Caki2 (cell line): ENCODE measurements at places on chromosomes 7 and 10.
A peak's percentile ranks its signal among the peaks of the same experiment; 100 is the strongest.

GRCh38 chr7:38245409-38245977 lies 27.9 kb downstream of the TARP start:
- no peak for DNase-seq

- DNase-seq, result peak; percentile 54
Measured at GRCh38 chr7:106736508-106737201, 75.7 kb upstream of the CCDC71L start.

DNA sequence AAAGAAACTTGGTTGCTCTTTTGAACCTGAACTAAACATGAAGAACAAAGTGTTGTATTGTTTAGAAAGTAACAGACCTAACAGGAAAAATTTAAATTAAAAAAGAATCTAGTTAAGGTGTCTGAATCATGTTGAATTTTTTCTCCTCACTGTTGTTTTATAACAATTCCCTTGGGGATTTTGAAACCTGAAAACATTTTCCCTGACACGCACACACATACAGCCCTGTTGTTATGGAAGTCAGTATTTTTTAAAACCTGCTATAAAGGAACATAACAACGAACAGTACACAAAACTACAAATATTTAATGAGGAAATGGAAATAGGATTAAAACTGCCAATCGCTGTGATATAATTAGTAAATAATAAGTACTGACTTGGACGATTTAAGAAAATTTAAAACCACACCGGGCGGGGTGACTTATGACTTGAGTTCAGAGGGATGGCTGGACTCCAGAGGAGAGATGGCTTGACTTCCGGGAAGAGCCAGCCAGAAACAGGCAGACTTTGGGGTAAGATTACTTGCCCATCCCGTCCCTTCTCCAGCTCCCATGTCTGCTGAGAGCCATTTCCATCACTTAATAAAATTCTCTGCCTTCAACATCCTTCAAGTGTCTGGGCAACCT lies 16.2 kb upstream of the SPOCK2 start:
- no peak for DNase-seq

DNA sequence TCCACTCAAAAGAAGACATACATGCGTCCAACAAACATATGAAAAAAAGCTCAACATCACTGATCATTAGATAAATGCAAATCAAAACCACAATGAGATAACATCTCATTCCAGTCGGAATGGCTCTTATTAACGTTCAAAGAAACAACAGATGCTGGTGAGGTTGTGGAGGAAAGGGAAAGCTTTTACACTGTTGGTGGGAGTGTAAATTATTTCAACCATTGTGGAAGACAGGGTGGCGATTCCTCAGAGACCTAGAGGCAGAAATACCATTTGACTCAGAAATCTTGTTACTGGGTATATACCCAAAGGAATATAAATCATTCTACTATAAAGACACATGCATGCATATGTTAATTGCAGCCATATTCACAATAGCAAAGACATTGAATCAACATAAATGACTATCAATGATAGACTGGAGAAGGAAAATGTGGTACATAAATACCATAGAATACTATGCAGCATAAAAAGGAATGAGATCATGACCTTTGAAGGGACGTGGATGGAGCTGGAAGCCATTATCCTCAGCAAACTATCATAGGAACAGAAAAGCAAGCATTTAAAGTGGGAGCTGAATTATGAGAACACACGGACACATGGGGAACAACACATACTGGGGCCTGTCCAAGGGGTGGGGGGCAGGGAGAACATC lies 28.4 kb downstream of the PCDH15 start:
- DNase-seq, result no peak

DNA sequence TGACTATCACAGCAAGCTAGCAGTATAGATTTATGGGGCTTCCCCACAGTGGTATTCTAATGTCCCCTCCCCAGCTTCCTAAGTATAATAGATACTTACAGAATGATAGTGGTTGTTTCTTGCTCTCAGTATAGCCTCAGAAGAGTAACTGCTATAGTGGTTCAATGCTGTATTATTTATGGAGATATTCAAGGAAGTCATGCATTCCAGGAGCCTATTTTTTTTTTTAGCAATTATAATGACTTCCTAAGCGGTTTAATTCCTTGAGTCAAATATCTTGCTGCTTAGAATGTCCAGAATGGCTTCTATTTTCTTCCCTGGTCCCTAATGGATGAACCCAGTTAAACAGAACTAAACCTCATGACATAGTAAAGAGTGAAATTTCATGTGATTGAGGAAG lies 451.5 kb upstream of the SEMA3D start:
- DNase-seq, result no peak

GRCh38 chr7:41491883-41492471 lies 210.9 kb downstream of the INHBA start:
- DNase-seq, result no peak

DNA sequence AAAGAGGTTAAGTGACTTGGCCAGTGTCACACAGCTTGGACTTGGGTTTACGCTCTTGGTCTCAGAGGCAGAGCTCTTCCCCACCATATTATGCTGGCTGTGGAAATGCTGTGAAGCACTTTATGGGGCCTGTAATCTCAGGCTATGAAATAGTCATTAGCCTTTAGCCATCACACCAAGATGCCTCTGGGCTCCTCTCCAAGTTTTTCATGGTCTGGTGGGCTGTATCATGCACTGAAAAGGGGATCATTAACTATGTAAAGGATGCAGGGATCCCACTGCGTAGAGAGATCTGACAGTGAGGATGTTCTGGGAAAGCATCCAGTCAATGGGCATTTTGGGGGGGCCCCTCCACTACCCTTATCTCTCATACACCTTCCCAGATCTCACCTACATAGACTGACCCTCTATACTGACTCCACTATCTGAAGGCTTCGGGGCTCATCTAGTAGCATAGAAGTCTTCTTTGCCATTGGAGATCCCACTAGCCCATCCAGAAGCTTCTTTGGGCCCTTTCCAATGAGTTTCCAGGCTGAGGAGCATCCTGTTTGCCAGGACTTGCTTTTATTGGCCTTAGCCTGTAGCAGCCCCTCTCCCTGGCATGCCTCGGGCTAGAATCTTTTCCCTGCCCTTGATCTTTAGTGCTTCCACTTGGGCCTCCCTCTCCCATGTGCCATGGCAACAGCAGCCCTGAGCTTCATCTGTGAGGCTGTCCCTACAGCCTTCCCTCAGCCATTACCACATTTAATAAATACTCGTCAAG lies 19.6 kb downstream of the FRMPD2 start:
- DNase-seq, result peak; percentile 73

GRCh38 chr7:1127001-1127400 lies 33.0 kb downstream of the ZFAND2A start:
- DNase-seq, result no peak

- DNase-seq, result no peak
Measured at GRCh38 chr7:133300088-133300487, 47.2 kb downstream of the EXOC4 start.

DNA sequence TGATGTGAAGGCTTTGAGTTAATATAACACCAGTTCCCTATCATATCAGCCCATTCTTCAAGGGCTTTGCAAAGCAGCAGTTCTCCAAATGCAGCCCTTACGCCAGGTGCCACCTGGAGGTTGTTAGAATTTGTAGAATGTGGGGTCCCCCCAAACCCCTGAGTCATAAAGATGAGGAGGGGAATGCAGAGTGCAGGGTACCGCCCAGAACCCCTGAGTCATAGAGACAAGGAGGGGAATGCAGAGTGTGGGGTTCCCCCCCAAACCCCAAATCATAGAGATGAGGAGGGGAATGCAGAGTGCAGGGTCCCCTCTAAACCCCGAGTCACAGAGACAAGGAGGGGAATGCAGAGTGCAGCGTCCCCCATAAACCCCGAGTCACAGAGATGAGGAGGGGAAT lies 605.8 kb downstream of the PTPRN2 start:
- no peak for DNase-seq

DNA sequence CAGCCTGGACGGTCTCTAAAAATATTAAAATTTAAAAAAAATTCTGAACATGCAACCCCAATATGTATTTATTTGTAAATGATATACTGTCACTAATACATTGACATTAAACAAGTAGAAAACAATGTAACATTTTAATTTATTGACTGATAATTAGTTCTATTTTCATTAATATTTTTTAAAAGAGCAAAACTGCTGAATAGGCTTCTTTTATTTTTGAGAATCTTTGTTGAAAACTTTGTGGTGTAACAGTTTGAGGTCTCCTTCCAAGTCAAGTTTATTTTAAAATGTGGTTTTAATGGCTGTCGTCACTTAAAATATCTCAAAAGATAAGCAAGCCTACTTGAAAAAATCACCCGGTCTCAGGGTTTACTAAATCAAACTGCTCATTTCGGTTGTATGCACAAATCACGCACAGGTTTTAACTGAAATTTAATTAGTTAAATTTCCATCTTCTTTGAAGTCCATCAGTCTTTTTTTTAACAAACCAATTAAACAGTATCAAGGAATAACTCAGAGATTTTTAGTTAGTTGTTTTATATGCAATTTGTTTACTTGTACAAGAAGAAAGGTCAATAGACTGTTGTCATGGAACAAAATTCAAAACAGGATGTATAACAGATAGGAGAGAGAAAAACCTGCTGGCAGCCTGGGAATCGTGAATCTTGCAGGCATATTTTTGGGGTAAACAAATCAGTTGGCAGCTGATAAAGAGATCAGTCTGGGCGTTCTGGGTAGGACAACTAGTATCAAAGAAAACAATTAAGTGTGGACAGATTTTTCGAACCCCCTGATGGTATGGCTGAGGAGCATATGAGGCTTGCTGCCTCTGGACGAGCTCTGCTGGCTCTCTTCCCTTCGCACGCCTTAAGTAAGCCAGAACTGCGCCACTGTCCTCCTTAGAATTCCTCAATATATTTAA lies 9.7 kb upstream of the EDRF1 start:
- DNase-seq, result no peak

DNA sequence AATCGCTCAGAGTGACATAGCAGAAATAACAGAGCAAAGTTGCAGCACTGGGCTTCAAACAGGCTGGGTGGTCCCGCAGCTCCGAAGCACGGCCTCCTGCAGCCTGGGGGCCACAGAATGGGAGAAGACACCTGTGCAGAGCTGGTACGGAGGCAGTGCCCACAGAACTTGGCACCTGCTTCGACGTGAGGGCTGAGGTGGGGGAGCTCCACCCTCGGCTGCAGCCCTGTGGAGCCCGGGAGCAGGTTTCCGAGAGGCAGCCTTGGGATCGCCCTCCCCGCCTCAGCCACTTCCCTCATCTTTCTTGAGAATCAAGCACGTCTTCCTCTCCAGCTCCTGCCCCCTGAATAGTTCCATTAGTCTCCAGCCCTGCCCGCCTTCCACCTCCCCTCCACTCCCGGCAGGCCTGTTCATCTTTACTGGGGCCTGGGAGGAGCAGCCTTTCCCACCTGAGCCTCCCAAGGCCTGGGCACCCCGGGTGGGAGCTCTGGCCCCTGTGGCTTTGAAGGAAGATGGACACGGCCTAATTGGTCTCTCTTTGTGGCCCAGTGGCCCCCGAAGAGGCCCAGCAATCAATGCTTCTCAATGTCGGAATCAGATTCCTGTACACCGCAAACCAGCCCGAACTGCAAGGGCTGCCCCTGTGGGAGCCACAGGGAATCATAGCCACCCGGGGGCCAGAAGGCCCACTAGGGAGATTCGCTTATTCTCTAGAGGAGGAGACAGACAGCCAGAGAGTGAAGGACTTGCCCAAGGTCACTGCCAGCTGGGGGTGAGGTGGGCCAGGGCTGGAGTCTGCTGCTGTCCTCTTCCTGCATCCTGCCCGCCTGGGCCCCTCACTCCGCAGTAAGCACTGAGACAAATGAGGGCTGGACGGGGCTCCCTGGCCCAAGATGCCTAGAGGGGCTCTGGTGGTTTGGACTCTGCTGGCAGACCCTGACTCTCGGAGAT lies 17.0 kb upstream of the PCBD1 start:
- no peak for DNase-seq

GRCh38 chr7:127831318-127832219 lies 179.6 kb downstream of the SND1 start:
- DNase-seq, result no peak

GRCh38 chr10:102198027-102198426 lies 28.1 kb upstream of the ELOVL3 start:
- DNase-seq, result no peak

- no peak for DNase-seq
Measured at GRCh38 chr7:108132551-108133265, 2.5 kb upstream of the LAMB4 start.

- DNase-seq, result no peak
Measured at GRCh38 chr10:47306387-47307210, 6.6 kb downstream of the GDF10 start.

DNA sequence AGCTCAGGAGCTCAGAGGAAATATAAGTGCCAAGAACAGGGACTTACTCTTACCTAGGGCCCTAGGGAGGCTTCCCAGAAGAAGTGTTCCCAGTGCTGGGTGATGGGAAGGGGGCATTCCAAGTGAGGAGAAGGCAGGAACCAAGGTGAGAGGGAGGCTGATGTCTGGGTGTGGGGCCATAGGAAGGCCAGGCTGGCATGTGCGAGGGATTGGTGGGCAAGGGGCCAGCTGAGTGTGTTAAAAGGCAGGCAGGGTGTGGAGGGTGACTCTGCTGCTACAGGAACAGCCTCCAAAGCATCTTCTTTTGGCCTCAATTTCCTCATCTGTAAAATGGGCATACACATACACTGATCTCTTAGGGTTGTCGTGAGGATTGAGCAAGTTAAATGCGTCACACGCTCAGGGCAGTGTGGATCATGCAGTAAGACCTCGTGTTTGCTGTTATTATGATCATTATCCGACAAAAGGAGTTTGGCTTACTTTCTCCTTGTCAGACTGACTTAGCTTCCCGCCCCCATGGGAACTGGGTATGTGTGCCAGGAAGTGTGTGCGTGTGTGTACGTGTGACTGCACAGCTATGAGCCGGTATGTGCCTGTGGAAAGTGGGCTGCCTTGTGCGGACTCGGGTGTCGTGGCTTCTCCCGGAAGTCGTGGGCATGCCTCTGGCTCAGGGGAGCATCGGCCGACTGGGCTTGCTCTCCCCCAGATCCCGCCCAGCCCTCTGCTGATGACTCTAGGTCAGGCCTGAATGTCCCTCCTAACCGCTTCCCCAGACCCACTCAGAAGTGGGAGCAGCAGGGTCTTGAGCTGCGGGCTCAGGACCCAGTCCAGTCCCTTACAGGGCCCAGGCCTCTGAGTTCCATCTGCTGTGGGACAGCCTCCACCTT lies 59.6 kb downstream of the NEURL1 start:
- DNase-seq, result no peak

DNA sequence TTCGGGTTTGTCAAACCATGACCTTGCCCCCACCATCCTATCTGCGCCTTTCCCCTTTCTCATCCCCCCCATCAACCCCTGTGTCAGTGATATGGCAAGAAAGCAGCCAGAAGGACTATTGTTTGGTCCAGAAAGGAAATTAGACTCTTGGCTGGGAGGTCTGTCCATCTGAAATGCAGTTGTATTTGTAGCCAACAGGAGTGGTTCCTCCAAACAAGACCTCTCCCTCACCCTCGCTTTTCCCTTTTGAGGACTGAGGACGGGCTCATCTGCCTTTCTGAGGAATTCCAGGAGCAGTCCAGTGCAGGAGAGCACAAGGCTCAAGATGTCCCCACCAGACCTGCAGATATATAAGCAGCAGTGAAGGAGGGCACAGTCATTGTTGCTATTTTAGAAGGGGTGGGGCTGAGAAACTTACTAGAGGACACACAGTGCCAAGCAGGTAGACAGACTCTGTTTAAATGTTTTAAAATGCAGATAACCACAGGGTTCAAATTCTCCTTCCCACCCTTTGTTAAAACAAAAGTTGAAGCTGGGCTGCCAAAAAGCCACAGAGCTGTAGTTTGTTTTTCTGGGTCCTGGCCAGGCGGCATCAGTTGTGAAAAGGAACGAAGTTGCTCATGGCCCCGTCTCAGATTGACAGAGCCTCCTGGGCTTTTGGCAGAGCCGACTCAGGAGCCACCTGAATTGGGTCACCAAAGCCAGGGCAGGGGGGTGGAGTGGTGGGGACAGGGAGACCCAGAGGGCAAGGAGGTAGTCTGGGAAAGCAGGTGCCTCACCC lies 37.3 kb downstream of the CYP17A1 start:
- DNase-seq, result no peak

- no peak for DNase-seq
Measured at GRCh38 chr10:77932016-77932715, 5.6 kb upstream of the DLG5 start.
